ENCODE measurements at places on chromosomes 6 and 20.

DNA sequence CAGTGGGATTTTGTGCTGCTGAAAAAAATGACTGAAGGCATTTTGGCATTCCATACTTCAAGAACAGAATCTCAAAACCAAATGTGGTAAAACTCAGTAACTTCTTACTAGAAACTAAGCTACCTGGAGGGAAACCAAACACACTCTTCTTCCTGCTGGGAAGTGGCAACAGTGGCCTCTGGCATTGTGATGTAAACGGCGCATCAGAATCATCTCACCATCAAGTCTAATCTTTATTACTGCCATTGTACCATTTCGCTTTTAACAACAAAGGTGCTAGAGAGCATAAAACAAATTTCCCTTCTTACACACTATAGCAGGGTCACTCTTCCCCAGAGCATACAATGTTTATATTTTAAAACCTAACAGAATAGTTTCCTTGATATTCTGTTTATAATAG lies 101.6 kb upstream of the CEP162 start:
- no peak for DNase-seq

GRCh38 chr20:49445176-49445575 lies 37.3 kb downstream of the KCNB1 start:
- no peak for DNase-seq

- DNase-seq: no peak
Measured at GRCh38 chr6:14000901-14001300, 76.1 kb downstream of the RNF182 start.

- no peak for DNase-seq
Measured at GRCh38 chr6:163335671-163336545, 78.6 kb upstream of the QKI start.

Data from GOT3 (cell line).